Activated CD4-positive, alpha-beta T cell treated with anti-CD3 and anti-CD28 coated beads for 36 hours (primary cell): ENCODE measurements at places on chromosomes 3 and 15. TPM values are rescaled to one million over a fixed set of nuclear protein-coding genes. Genes with fewer than 3 reads are reported as not detected.

Gene ABI3BP
- total RNA-seq = not detected

Gene SPATA12
- total RNA-seq = not detected

Gene GPR149
- total RNA-seq = not detected

DNA sequence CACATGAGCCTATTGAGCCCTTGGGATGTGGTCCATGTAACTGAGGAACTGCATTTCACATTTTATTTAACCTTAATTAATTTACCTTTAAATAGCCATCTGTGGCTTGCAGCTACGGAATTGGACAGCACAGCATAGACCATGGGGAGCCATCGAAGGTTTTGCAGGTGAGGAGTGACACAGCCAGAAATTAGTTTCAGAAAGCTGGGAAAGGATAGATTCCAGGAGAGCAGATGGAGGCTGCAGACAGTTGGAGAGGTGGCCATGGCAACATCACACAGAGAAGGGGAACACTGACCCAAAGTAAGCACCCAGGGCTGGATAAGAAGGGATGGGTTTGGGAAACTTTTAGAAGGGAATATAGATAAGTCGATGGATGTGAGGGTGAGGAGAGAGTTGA lies 100.1 kb upstream of the SLC6A11 start:
- no peaks in the 10 kb centered on the region for H3K4me1 ChIP-seq
- no peak for DNase-seq
- H3K27me3 ChIP-seq = peaks cover 14% of the 10 kb centered on the region

- H3K4me1 ChIP-seq = no peaks in the 10 kb centered on the region
- no peaks in the 10 kb centered on the region for H3K27me3 ChIP-seq
- H3K36me3 ChIP-seq = no peaks in the 10 kb centered on the region
These were observed 948.2 kb downstream of the EPHA3 start for GRCh38 chr3:90055666-90056065.

GRCh38 chr15:32781781-32782180 lies 64.0 kb downstream of the GREM1 start:
- H3K4me3 ChIP-seq = no peak overlapping the region
- H3K4me1 ChIP-seq = no peaks in the 10 kb centered on the region
- peaks cover 4% of the 10 kb centered on the region for H3K27me3 ChIP-seq
- no peak overlapping the region for H3K27ac ChIP-seq
- no peaks in the 10 kb centered on the region for H3K36me3 ChIP-seq
- DNase-seq = no peak

DNA sequence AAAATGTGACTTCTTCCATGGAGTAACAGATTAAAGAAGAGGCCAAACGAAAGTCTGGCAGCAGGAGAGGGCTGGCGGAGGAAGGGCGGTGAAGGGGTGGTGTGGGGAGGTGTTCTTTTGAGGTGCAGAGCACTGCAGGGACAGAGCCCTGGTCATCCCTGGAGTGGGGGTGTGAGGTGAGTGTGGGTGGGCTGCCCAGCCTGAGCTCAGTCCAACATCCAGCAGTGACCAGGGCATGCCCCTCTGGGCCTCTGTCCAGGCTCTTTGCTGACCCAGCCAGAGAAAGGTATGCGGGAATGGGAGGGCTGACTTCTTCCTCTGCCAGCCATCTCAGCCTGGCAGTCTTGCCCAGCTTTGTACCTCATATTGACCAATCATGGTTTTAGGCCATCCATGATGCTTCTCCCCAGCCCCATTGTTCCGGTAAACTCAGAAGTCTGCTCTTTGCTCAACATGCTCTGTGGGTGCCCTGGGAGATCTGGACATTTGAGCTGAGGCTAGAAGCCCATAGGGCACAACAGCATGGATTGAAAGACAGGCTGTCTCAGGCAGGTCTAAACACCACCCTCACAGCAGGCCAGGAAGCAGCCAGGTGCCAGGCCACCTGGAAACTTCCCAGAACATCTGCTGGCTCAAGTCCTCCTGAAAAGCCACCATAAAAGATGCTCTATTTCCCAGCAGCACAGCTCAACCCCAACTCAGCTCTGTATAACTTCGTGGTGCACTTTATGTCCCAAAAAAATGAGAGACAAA lies 25.9 kb upstream of the CXCR6 start:
- H3K27me3 ChIP-seq = peaks cover 28% of the 10 kb centered on the region
- H3K4me3 ChIP-seq = no peak overlapping the region
- H3K36me3 ChIP-seq = peaks cover 30% of the 10 kb centered on the region
- H3K4me1 ChIP-seq = peaks cover 36% of the 10 kb centered on the region
- no peak for DNase-seq
- H3K27ac ChIP-seq = no peak overlapping the region

GRCh38 chr15:76108021-76108723 lies 48.4 kb downstream of the TMEM266 start:
- DNase-seq = no peak
- H3K27me3 ChIP-seq = peaks cover 6% of the 10 kb centered on the region
- no peak overlapping the region for H3K27ac ChIP-seq
- no peaks in the 10 kb centered on the region for H3K36me3 ChIP-seq

DNA sequence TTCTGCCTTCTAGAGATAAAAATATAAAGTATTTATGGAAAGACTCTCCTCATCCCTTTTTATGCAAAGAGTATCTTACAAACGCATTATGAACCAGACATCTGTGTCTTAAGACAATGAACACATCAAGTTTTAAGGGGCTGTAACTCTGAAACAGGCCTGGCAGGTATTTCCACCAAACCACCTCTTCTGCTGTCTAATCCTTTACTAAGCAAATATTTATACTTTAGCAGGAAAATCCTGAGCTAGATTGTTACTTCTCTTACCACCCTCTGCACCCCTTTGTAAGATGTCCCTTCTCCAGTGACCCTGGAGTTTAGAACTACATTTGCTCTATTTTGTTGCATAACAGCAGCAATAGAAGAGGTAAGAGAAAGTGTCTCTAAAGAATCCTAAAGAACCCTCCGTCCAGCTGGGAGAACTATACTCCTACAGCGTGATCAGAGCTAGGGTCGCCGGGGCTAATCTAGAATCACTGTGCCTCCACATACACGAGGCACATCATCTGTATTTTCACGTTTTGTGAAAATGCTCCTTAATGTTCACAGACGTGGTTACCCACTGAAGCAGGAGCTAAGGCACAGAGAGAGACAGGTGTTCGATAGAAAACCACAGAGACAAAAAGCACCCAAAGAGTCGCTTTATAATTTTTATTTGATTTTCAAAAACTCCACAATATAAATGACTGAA lies 129.6 kb downstream of the FOXP1 start:
- H3K36me3 ChIP-seq = peaks cover 1% of the 10 kb centered on the region
- H3K4me3 ChIP-seq = peak overlapping the region; percentile 62
- H3K27me3 ChIP-seq = no peaks in the 10 kb centered on the region
- H3K4me1 ChIP-seq = peaks cover 92% of the 10 kb centered on the region

DNA sequence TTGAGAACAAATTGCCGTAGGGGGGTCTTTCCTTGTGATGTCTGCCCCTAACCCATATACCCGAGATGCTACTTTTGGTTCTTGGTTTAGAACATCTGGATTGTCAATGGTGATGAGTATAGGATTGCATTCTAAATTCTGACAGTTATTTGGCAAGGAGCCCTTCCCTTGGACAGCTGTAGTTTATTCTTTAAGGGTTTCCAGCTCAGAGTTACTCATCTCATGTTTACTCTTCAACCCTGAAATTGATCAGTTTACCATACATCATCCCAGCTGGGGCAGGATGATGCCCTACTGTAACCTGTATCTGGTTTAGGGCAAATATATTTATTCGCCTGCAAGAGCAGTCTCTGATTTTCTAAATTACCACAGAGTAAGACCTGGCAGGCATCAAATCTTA lies 85.7 kb upstream of the XCR1 start:
- H3K36me3 ChIP-seq = no peaks in the 10 kb centered on the region
- H3K4me3 ChIP-seq = no peak overlapping the region
- no peak overlapping the region for H3K27ac ChIP-seq
- H3K27me3 ChIP-seq = peaks cover 11% of the 10 kb centered on the region

GRCh38 chr15:62153228-62153627 lies 11.9 kb downstream of the C2CD4B start:
- H3K4me1 ChIP-seq = peaks cover 35% of the 10 kb centered on the region
- H3K4me3 ChIP-seq = no peak overlapping the region
- H3K36me3 ChIP-seq = peaks cover 1% of the 10 kb centered on the region
- DNase-seq = peak; percentile 69

- no peak overlapping the region for H3K27ac ChIP-seq
- H3K27me3 ChIP-seq = peaks cover 17% of the 10 kb centered on the region
- H3K4me3 ChIP-seq = no peak overlapping the region
- DNase-seq = no peak
These were observed 52.7 kb downstream of the HRH1 start for GRCh38 chr3:11206953-11207352.

- H3K4me3 ChIP-seq = no peak overlapping the region
- H3K27ac ChIP-seq = no peak overlapping the region
- peaks cover 9% of the 10 kb centered on the region for H3K4me1 ChIP-seq
- H3K27me3 ChIP-seq = no peaks in the 10 kb centered on the region
These were observed 205.9 kb downstream of the MBNL1 start for GRCh38 chr3:152474585-152474984.
